ENCODE measurements at places on chromosomes 3 and 15.

GRCh38 chr3:51388286-51389029, 2.6 kb upstream of the RBM15B start:
- no peak for DNase-seq

DNA sequence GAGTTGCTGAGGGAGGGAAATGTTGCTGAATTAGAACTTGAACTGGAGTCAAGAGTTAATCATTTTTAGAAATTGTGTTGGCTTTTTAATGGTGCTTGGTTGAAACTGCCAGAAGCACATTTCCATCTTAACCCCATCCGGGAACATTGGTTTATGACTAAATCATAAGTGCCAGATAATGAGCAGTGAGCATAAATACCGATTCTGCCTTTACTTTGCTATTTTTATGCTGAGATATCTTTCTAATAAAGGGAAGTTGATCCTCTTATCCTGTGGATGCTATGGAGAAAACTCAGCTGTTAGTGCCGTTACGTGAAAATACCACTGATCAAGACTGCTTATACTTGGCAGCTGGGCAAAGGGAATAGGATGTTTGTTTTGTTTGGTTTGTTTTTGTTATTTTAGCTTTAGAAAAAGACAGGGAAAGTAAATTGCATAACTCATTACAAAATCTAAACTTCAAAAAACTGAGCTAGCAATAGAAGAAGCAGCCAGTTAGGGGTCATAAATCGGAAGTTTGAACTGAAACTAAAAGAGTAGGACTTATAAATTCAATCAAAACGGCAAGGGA, 813.1 kb downstream of the NAALADL2 start:
- DNase-seq = no peak

DNA sequence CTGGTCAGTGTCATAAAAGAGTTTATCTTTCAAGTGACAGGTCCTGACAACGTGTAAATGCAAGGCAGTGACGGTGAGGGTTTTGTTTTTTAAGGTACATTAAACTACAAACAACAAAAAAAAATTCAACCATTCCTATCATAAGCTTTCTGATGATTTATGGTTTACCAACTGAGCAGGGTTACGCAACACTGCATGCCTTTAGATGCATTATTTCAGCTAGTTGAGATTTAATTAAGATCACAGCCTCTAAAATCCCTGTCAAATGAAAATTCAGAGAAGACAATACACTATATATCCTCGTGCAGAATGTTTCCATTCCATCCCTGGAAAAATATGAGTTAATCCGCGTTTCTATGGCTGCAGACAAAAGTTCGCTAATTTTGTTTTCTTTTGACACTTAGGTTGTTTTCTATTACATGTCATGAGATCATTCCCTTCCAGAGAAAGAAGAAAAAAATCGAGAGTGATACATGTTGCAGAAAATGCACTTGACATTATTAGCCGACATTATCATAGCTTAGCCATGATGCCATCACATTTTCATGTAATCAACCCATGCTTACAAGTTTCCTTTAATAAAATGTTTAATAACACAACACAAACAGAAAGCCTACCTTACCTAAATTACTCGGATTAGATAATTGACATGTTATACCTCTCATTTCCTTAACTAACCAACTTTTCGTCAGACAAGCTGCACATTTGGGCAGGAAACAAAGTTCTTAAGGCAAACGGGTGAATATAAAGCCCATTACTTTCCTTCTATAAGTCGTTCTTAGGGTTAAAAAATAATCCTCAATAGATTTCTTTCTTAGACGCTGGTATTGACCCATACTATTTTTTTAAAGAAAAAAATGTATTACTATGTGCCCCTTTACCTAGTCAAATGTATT, 521.2 kb downstream of the FOXP1 start:
- no peak for DNase-seq

GRCh38 chr3:3689601-3690375, 109.4 kb upstream of the LRRN1 start:
- no peak for DNase-seq

- no peak for DNase-seq
Observed at GRCh38 chr15:79171320-79172031, 80.9 kb upstream of the RASGRF1 start.

GRCh38 chr15:51390241-51390965, 48.9 kb downstream of the GLDN start:
- DNase-seq = no peak

DNA sequence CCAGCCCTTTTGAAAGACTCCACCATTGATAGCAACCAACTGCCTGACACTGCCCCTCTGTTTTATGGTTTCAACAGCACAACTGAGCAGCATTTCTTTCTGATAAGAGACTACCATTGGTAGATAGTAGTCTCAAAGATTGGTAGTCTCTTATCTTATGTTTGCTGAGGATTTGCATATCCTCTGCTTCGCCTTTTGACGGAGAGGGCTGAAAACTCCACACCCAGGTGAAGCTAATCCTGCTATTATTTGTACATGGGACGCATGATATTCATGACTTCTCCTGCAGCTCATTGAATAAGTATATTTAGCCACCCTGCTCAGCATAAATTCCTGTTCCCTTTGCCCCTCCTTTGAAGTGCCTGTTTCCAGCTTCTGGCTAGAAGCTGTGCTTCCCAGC, 119.4 kb upstream of the STRIT1 start:
- no peak for DNase-seq

- DNase-seq = no peak
Observed at GRCh38 chr15:70495991-70496599, 267.3 kb downstream of the UACA start.

GRCh38 chr3:16253601-16254000, 11.1 kb downstream of the DPH3 start:
- no peak for DNase-seq

DNA sequence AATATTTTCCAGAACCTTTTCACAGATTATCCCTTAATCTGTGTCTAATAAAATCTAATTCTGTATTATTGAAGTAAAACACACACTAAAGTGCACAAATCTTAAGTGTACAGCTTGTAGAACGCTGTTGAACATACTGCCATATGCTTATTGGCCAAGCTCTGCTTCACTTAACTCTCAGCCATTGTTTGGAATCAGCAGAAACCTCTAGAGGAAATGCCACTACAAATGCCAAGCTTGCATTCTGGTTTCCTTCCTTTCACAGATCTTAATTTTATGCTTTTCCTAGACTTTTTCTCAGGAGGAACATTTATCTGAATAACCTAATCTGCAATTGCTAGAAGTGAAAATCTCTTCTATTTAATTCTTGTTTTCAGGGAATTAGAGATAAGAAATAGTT, 10.1 kb downstream of the MNS1 start:
- no peak for DNase-seq

- DNase-seq = peak; percentile 63
Observed at GRCh38 chr3:184696697-184697096, 15.2 kb downstream of the MAGEF1 start.

- DNase-seq = no peak
Observed at GRCh38 chr15:38377636-38378035, 76.3 kb upstream of the FAM98B start.

- no peak for DNase-seq
Observed at GRCh38 chr3:37375184-37376127, 201.1 kb upstream of the LRRFIP2 start.

GRCh38 chr3:175121225-175121624, 262.1 kb downstream of the NAALADL2 start:
- no peak for DNase-seq

GRCh38 chr3:4222574-4223175, 80.5 kb upstream of the SETMAR start:
- DNase-seq = peak; percentile 1

DNA sequence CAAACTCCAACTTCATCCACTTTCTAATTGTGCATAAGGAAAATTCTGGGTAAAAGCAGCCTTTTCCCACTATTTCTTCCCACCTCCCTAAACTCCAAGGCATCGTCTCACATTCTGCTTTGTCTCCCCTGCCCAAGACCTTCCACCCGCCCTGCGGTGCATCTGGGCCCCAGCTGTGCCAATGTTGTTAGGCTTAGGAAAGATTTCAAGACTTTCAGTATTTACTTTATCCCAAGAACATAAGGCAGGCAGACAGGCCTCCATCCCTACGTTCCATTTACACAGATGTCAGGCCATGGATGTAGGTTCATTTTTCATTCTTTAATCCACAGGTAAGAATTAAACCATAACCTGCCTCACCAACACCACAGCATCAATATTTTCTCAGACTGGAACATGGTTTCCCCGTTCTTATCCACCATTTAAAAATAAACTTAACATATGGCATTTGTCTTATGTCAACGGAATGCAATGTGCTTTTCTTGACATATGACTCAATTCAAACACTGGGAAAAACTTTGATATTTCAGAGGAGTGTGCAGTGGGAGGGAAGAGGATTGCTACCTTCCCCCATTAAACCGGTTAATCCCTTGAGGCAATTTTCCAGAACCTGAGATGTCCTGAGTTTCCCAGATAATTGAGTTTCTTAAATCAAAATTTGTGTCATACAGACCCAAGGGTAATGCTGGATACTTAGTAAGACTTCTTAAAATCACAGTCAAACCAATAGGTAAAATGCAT, 238.0 kb upstream of the LRIG1 start:
- DNase-seq = peak; percentile 84

DNA sequence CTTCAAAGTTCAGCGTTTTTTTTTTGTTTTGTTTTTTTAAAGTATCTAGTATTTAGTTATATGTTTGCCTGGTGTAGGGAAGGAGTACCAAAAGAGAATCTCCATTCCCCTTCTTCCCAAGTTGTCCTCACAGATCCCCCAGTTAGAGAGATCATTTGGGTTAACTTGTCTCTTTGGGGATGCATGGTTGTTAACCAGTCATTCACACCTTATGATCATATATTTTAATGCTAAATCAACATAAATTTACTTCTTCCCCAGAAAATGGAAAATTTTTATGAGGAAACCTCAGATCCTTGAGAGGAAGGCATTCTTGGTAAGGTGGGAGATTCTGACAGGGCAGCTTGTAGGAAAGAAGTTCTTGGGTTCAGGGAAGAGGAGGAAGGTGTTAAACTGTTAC, 1.5 kb upstream of the MGA start:
- DNase-seq = no peak

DNA sequence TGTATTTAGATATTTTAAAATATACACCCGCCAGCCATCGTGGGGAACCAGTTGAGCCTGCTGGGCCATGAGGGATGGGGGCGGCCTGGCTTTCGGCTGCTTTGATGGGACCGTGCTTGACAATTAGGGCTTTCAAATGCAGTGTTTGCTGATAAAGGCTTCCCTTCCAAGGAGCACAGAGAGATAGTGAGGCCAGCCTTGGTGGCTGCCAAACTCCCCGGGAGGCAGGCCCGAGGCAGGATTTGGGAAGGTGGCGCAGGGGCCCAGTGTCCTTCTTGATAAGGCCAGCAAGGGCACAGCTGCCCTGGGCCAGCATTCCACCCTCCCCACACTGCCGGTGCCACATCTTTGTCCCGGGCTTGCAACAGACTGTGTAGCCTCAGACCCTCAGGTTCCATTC, 75.6 kb downstream of the LINGO1 start:
- no peak for DNase-seq

- DNase-seq = no peak
Observed at GRCh38 chr3:29453284-29454001, 172.6 kb downstream of the RBMS3 start.

DNA sequence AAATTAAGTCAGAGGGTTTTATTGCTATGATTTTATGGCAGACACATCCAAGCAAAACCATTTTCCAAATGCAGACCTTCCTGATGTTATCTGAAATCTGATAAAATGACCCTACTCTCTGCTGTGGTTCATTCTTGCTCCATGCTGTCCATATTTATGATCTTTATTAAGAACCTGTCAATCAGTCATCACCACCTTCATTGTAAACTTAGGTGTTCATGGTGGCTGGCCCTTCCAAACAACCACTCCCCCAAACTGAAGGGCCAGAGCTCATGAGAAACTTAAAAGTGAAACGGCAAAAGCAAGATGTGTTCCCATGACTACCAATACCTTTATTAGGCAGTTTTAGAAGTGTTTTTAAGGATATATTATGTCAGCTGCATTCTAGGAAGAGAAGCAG, 53.6 kb downstream of the UBP1 start:
- no peak for DNase-seq

- no peak for DNase-seq
Observed at GRCh38 chr3:187941135-187941847, 196.0 kb upstream of the BCL6 start.
